Mesenteric fat pad (tissue), 1 donor: ENCODE measurements at places on chromosomes 7 and 10. TPM values are rescaled to one million over a fixed set of nuclear protein-coding genes. Genes with fewer than 3 reads are reported as not detected.

RNLS gene
- total RNA-seq: 10.2 TPM

SHH gene
- not detected for total RNA-seq

NEUROD6 gene
- not detected for total RNA-seq

DRGX gene
- total RNA-seq: not detected

COL28A1 gene
- total RNA-seq: 0.22 TPM

MASTL gene
- 5.6 TPM for total RNA-seq

HTRA1 gene
- total RNA-seq: 191 TPM

TMEM270 gene
- total RNA-seq: not detected

LSM5 gene
- total RNA-seq: 22.5 TPM

CUBN gene
- 3.5 TPM for total RNA-seq

CCL24 gene
- total RNA-seq: not detected

POM121L12 gene
- total RNA-seq: not detected

TUBAL3 gene
- not detected for total RNA-seq

DMBT1 gene
- 1.2 TPM for total RNA-seq

OR2A7 gene
- total RNA-seq: 3.8 TPM

SPRN gene
- not detected for total RNA-seq

TAS2R38 gene
- not detected for total RNA-seq

TMEM139 gene
- 3.7 TPM for total RNA-seq

COBL gene
- total RNA-seq: 9.2 TPM

GPR85 gene
- total RNA-seq: 1.1 TPM
